Hippocampal formation (tissue), 2 donors: ENCODE measurements at places on chromosomes 6 and 20.
A peak's percentile ranks its signal among the peaks of the same experiment; 100 is the strongest.

DNA sequence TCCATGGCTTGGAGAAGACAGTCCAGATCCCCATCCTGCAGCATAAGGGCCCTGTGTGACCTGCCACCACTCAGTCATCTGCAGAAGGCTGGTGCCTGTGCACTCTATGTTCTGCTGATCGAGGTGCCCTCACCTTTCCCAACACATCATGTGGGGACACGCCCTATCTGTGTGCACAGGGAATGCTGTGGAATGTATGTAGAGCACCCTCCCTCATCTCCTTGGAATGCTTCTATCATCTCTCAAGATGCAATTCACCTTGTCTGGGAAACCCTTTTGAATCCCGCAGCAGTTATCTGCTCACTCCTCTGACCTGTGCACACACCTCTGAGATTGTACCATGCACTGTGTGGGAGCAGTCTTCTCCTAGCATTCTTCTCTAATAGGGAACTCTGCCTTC is 207.2 kb upstream of the SSTR4 start:
- no peak for DNase-seq

- DNase-seq = peak; percentile 20
Observed at GRCh38 chr6:91669154-91669870, 1082.4 kb upstream of the MAP3K7 start.

DNA sequence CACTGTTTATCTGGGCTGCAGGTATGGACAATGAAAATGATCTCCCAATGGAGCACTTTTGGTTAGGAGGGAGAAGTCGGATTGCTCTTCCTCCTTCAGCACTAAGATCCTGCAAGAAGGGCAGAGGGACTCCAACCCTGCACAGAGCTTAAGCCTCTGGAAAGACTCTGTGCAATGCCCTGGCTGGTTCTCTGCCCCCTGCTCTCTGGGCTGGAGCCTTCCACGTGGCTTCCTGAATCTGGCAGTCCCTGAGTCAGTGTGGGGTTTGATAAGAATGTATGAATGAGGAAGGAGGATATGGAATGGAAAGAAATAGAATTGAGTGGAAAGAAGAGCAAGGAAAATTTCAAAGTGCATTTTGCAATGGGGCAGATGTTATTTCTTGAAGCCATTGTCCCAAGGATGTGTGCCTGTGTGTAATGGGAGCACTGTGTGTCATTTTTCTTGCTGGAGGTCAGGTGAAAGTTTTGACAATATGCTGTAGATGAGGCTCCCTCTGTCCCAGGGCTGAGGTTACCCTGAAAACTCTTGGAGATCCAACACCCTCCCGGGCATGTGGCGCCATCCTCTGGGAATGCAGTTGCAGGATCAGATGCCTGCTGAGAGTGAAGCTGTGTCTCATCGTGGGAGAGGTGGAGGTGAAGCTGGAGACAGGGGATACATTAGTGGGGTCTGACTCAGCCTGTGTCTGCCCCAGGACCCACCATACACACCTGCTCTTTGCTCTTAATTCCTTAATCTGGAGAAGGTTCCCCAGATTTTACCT is 16.3 kb upstream of the CST9L start:
- no peak for DNase-seq

DNA sequence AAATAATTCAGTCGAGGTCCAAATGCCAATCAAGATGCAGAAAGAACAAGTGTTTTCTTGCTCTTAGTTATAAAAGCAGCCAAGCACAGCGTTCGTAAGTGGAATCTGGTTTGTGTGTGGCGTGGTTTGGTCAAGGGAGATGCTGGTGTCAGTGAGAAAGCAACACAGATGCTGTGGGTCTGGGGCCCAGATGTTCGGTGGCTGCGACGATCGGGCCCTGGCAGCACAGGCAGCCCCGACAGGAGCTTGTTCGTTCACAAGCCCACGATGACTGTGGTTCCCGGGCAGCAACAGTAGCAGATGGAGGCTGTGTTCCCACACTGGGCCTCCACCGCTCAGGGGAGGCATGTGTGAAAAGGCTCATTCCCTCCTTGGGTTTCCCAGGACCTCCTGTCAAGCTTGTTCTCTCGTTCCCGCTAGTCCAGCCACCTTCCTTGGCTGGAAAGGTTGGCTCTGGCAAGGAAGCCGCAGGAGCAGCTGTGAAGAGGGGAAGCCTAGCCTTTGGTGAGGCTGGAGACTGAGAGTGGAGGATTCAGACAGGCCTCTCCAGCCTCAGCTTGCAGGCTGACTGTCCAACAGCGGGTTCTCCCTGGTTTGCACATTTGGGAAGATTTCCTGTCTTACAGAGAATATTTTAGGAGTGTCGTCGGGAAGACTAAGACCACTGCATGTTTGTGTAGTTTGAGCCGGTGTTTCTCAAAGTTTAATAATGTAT is 304.7 kb downstream of the QKI start:
- DNase-seq = no peak

- no peak for DNase-seq
Observed at GRCh38 chr6:36839749-36840431, 646 bp upstream of the CPNE5 start.

- no peak for DNase-seq
Observed at GRCh38 chr6:42154461-42155209, 12.2 kb upstream of the C6orf132 start.

DNA sequence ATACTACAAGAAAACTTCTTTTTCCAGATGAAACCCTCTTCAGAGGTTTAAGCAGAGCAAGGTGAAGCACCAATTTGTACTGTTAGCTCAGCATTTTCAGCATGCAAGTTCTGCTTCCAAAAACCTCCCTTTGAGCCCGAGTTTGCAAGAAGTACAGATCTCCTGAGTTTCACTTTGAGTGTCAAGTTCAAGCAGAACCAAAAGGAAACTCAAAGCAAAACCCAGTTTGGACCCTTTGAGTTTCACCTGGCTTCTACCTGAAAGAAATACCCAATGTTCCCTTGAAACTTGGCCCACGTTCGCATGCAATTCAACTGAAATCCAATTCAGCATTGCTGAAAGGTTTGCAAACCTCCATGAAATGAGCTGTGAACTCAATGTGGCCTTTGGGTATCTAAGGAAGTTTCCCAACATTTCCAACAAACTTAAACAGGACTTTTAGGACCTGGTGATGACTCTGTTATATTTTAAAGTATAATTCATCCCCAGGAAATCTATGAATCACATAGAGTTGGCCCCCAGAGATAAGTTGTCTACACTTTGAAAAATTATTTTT is 62.9 kb upstream of the HBS1L start:
- DNase-seq = no peak

GRCh38 chr20:38043512-38044300 is 10.2 kb downstream of the RPRD1B start:
- DNase-seq = no peak

GRCh38 chr6:169188475-169188874 is 65.2 kb downstream of the THBS2 start:
- DNase-seq = no peak

- DNase-seq = no peak
Observed at GRCh38 chr6:111573892-111574797, 31.5 kb downstream of the TRAF3IP2 start.

- DNase-seq = no peak
Observed at GRCh38 chr6:155349129-155349528, 34.8 kb upstream of the TFB1M start.

GRCh38 chr6:27757307-27757706 is 154.9 kb downstream of the OR2B2 start:
- no peak for DNase-seq

DNA sequence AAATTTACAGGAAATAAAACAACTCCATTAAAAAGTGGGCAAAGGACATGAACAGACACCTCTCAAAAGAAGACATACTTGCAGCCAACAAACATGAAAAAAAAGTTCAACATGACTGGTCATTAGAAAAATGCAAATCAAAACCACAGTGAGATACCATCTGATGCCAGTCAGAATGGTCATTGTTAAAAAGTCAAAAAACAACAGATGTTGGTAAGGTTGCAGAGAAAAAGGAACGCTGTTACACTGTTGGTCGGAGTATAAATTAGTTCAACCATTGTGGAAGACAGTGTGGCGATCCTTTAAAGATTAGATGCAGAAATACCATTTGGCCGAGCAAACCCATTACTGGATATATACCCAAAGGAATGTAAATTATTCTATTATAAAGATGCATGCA is 858.0 kb upstream of the FLRT3 start:
- no peak for DNase-seq

DNA sequence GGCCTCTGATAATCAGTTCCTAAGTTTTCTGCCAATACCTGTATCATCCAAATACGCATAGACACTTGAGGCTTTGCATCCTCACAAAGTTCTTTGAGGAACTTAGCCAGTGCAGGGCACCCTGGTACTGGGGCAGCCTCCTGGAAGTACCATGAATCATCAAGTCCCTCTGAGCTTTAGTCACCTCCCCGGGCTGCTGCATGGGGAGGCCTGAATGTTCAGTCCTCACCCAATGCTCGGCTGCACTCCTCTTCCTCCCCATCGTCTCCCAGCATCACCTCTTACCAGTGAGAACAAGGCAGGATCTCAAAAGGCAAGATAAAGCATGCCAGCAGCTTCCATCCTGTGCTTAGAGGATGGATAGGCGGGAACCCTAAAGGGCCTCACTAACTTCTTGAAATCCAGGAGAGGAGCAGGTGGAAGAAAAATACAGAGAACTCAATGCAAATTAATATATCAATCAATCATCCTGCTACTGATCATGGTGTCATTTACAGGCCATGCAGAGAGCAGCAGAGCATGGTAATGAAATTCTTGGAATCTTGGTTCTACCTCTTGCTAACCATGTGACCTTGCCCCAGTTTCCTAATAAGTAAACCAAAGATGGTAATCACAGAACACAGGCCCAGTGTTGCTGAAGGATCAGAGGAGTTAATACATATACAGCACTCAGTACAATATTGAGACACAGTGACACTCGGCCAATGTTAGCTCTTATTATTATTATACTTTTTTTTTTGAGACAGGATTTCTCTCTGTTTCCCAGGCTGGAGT is 4.7 kb upstream of the CCN6 start:
- DNase-seq = no peak

GRCh38 chr6:158031381-158032353 is 50.0 kb downstream of the SYNJ2 start:
- DNase-seq = no peak

GRCh38 chr6:68967549-68968300 is 332.6 kb downstream of the ADGRB3 start:
- peak; percentile 19 for DNase-seq

DNA sequence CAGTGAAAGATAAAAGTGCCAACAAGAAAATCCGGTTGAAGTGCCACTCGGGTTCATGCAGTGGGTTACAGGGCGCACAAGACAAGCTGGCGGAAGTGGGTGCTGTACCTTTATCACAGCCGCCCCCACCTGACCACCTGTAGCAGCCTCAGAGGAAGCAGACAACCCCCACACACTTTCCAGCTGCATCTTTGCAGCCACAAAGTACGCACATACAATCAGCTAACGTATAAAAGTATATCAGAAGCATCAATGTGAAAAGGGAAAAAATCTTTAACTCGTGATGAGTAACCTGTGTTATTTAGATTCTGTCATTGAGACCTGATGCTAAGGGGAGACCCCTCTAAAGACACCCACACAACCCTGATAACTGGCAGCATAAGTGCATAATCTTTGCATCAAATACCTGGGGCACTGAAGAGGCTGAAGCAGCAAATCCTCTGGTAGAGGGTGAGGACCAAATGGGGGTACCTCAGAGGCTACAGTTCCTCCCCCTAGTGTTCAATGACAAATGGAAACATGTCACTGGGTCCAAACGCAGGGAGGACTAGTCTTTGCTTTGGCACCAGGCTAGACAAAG is 22.1 kb downstream of the BACH2 start:
- DNase-seq = no peak

DNA sequence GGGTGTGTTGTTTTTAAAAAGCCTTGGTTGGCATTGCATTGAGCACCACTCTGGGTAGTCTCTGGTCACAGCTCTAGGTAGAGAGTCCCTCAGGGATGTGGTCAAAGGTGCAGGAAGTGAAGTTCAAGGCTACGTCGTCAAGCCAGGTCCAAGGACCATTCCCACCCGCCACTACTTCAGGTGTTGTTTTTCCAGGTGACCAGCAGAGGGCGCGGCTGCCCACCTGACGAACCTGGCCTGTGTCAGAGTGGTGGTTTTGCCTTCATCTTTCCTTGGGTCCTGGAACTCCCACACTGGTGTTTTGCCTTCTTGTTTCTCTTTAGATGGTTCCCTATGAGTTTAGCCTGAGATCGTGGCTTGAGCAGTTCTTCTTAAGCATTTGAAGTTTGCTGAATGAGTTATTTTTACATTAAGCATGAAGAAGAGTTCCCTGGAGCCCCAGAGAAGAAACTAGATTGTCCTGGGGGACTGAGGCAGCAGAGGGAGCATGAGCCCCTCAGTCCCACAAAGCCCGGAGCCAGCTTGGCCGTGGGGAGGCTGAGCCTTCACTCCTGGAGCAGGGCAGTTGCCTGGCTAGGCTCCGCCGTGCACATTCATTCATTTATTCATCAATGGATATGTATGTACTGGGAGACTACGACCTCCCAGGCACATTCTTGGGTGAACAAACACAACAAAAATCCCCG is 5.6 kb upstream of the PHACTR3 start:
- peak; percentile 69 for DNase-seq

- DNase-seq = no peak
Observed at GRCh38 chr20:24584078-24584477, 114.6 kb downstream of the SYNDIG1 start.

- DNase-seq = no peak
Observed at GRCh38 chr6:99629293-99629692, 22.7 kb downstream of the PRDM13 start.

DNA sequence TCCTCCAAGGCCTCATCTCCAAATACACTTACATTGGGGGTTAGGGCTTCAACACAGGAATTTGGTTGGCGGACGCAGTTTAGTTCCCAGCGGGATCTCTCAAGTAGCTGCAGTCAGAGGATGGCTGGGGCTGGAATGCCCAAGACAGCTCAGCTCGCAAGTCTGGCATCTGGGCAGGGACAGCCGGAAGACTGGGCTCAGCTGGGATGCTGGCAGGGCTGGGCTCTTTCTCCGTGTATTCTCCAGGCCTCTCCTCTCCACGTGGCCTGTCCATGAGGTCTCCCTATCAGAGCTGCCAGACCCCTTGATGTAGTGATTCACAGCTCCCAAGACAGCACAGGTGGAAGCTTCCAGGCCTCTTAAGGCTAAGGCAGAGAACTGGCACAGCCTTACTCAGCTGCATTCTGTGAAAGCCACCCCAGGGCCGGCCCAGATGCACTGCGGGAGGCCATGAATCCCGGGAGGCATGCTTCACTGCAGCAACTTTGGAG is 5.0 kb downstream of the FGD2 start:
- DNase-seq = no peak

DNA sequence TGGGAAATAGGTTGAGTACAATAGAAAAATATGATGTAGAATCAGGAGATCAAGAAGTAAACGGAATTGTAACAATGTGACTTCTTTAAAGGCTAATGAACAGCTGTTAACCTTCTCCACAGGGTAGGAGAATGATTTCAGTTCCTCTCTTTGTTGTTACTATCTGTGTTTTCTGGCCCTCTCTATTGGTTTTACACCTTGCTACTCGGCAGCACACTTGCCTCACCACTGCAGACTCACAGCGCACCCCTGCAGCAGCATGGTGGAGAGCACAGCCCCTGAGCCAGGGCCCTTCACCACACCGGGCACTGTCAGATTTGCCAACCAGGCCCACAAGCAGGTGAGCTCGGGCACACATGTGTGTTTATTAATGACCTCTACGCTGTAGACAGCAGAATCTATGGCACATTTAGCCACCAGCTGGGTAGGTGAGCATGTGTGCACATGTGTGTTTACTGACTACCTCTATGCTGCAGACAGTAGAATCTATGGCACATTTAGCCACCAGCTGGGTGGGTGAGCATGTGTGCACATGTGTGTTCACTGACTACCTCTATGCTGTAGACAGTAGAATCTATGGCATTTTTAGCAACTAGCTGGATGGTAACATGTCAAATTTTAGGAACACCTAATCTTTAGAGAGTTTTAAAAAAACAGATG is 16.8 kb downstream of the SFT2D1 start:
- DNase-seq = no peak

- DNase-seq = no peak
Observed at GRCh38 chr6:39902136-39902535, 32.1 kb downstream of the MOCS1 start.
